ENCODE measurements at places on chromosomes 16 and 17.
A peak's percentile ranks its signal among the peaks of the same experiment; 100 is the strongest.

DNA sequence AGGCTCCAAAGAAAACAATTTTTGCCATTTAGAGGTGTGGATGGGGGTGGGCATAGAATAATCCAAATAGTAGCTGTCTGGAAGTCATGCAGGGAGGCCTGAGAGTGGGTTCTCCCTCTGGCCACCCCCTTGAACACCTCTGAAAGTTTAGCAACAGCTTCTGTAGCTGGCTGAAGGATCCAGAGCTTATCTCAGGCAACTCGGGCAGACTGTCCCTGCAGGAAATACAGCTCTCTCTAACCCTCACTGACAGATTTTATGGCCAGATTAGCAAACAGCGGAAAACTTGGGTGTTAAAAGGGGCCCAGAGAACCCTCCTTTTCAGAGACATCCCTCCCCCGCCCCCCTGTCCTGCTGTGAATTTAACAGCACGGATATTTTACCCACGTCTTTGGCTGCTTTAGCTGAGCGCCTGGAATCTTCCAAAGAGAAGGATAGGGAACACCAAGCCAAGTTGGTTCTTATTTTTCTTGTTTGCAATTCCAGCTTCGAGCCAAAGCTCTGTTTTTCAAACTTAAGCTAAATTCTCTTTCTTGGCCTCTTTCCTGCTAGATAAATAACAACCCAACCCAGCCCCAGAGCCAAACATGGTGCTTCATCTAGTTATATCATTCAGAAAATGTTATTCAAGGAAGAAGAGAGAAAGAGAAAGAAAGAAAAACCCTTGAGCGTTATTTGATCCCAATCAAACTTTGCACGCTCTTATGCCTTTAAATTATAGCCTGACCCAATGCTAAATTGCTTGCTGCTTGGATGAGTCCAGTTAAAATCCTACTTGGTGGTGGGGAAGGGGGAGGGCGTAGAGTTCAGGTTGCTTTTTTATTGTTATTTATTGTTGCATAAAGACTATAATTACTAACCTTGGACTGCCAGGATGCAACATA is 2.3 kb upstream of the HOXB2 start:
- no peak for DNase-seq

- no peak for DNase-seq
These were observed 17.3 kb upstream of the SNN start for GRCh38 chr16:11650641-11651591.

GRCh38 chr17:2796164-2797125 is at the start of gene RAP1GAP2:
Gene RAP1GAP2 (plus strand): TSS chr17:2796438. CDS start chr17:2796528, 90 bp downstream.
- DNase-seq, result peak; percentile 67

DNA sequence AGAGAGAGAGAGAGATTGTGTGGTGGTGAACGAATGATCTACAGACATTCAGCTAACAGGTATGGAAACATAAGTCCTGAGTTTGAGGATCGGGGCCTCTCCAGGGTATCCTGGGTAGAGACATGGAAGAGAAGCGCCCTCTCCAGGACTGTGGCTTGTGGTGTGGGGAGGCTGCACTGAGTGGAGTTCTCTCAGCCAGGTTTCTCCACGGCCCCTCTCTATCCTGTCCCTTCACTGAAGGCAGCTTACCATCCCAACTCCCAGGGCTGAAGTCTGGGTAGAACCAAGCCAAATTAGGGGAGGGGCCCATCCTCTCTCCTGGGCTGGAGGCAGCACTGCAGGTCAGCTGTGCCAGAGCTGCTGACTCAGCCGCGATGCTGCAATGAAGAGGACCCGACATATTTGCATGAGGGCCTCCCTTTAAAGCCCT is 6.2 kb downstream of the C1QL1 start:
- DNase-seq, result no peak

DNA sequence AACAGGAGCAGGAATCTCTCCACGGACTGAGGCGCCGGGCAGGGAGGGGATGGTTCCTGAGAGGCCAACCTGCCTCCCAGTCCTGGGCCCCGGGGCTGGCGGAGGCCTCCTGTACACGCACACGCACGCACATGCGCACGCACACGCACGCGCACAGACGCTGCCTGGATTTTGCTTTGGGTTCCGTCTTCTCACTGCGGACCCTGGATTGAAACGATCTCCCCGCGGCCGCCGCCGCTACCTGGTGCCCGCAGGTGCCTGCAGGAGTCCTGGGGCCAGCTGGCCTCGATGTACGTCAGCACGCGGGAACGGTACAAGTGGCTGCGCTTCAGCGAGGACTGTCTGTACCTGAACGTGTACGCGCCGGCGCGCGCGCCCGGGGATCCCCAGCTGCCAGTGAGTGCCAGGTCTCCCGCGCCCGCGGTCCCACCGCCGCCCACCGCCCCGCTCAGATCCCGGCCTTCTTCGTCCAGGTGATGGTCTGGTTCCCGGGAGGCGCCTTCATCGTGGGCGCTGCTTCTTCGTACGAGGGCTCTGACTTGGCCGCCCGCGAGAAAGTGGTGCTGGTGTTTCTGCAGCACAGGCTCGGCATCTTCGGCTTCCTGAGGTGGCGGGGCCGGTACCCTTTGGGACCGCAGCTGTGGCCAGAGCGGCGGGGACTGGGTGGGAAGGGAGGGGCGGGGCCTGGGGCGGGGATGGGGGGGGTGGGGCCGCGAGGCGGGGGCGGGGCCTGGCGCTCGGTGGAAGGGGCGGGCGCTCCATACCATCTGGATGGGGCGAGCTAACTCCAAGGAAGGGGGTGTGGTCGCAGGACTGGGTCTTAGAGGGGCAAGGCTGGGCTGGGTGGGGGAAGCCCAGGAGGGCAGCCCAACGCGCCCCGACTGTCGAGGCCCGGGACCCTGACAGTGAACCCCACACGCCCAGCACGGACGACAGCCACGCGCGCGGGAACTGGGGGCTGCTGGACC is 12.3 kb downstream of the CES4A start:
- peak; percentile 64 for DNase-seq

GRCh38 chr17:48989100-48989499 is 8.1 kb upstream of the IGF2BP1 start:
- DNase-seq, result no peak

DNA sequence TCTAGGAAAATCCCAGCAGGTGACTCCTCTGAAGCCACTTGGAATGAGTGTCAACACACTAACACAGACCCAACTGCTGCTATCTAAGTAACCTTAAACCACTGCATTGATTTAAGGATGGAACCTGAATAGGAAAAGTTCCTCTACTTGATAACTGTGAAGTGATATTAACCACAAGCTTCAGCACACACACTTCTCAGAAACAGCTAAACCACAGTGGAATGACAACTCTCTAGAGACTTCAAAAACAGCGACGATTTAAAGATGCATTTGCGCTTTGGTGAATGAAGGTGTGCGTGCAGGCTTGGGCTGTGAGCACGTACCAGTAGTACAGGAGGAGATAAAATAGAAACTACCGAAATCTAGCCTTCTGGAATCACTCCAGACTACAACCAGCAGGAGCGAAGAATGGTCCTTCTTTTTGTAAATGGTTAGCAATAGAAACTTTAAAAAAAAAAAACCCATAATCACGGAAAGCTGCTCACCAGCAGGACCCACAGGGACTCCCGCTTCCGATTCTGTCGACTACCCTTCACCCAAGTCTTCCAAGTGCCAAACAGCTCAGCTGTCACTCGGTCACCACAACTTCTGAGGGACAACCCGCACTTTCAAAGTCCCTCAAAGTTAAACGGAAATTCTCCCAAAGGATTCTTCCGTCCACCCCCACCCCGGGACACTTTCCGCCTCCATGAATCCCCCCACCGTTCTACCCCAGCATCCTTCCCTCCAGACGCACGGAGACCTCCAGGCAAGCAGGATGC is 137.7 kb upstream of the CORO6 start:
- DNase-seq, result peak; percentile 63

GRCh38 chr17:2872282-2872681 is 76.0 kb downstream of the RAP1GAP2 start:
- no peak for DNase-seq

GRCh38 chr16:10787304-10787703 is 31.3 kb downstream of the TVP23A start:
- no peak for DNase-seq
